ENCODE measurements at places on chromosomes 16 and 17.
A peak's percentile ranks its signal among the peaks of the same experiment; 100 is the strongest.

GRCh38 chr17:58641887-58642311, 49.9 kb downstream of the TEX14 start:
- peak; percentile 75 for DNase-seq

DNA sequence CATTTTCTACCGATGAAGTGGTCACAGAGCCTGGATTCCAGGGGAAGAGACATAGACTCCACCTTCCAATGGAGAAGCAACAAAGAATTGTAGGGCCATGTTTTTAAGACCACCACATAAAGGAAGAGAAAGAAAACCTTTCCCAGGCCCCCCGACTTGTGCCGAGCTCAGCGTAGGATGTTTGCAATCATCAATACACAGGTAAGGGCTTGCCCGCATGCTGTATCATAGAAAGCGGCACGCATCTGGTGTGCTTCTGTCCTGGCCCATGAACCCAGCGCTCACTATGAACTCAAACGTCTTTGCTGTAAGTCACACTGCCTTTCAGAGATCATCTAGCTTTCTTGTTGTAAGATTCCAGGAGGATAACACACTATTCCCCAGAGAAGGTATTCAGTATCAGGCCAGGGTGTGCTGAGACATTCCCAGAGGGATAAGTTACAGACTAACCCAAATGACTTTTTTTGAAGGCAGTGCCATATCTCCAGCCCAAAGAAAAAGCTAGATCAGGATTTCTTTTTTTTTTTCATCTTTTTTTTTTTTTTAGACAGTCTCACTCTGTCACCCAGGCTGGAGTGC, 79.5 kb upstream of the RPL38 start:
- DNase-seq = no peak

GRCh38 chr17:67696853-67697498, 20.8 kb upstream of the NOL11 start:
- DNase-seq = no peak

DNA sequence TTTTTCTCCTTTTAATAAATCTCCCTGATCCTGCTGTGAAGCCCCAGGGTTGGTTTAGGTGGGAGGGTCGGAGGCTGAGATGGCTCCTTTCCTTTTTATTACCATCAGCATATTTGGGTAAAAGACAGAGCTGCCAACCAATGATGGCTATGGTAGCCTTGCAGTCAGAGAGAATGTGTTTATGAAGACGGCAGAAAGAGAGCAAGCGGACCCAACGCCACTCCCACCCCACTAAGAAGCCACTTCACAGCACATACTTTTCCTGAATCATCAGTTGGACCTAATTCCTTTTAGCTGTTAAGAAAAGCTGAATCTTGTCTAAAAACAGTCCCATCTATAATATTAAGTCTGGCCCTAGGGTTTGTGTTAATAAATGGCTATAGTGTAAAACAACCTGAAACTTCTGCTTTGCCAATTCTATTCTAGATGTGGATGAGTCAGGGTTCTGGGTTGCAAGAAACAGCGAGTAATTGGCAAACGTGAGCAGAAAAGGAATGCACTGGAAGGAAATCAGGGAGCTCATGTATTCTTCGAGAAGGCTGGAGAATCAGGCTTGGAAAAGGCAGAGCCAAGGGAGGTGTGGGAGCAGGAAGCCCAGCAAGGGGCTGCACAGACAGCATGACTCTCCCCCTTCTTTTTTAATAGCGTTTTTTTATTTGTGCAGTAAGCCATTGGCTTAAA, 34.0 kb upstream of the PRKCA start:
- no peak for DNase-seq

DNA sequence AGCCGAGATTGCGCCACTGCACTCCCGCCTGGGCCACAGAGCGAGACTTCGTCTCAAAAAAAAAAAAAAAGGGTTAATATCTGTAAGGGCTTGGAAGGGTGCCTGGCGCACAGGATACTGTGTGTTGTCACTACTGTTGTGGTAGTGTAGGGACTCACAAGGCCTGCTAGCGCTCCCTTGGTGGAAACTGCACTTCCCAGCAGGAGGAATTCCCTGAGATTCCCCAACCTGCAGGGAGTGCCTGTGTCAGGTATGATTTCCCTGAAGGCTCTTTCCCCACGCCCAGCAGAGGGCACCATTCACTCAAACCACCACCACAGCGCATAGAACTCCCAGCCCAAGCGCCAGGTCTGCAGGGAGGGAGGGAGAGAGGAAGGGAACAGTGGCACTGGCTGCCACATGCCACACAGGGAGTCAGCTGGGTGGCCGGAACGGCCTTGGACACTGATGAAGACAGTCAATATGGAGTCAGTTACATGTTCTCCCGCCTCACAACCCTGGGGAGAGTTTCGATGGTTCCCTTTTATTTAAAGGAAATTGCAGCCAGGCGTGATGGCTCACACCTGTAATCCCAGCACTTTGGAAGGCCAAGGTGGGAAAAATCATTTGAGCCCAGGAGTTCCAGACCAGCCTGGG, 32.7 kb upstream of the CDH1 start:
- peak; percentile 48 for DNase-seq

DNA sequence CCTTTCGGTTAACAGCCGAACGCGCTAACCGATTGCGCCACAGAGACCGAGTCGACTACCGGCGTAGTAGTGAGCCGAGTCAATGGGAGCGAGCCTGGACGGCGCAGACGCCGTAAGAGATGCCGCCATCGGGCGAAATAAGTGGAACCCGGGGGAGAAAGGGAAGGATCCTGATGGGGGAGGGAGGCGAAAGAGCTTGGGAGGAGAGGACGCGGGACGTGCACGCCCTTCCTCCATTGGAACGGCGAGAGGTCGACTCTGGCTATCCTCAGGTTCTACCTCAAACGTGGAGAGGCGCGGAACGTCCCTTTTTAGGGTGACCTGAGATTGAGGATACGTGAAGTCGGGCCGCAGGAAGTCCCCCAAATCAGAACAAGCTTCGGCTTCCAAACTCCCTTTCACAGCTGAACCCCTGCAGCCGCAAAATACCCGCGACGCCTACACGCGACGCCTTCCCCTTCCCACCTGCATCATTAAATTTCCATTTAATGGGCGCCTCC, 683 bp upstream of the PSMB3 start:
- peak; percentile 72 for DNase-seq

GRCh38 chr17:7177954-7178477, 1.2 kb downstream of the ASGR1 start:
- DNase-seq = peak; percentile 45

DNA sequence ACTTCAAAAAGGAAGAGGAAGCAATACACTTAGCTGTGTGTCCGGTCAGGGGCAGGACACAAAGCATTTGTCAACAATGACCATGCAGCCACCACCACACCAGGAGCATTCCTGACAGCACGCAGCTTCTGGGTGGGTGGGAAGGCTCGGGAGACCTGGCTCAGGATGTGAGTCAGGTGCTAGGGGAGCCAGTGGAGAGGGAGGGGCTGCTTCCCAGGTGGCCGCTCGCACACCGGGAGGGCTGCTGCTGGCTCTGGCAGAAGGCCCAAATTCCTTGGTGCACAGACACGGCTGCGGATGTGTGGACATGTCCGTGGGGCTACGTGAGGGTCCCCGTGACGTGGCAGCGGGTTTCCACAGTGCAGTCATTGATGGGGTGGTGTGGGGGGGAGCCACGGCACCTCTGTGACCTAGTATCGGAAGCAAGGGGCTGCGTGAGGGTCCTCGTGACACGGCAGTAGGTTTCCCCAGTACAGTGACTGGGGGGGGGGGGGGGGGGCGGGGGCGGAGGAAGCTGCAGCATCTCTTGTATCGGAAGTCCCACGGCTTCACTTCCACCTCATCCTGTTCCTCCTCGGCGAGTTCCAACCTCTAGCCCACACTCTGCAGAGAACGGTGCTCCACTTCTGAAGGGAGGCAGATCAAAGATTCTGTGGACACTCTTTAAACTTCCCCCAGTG, 112.8 kb downstream of the ZNF778 start:
- DNase-seq = peak; percentile 98

DNA sequence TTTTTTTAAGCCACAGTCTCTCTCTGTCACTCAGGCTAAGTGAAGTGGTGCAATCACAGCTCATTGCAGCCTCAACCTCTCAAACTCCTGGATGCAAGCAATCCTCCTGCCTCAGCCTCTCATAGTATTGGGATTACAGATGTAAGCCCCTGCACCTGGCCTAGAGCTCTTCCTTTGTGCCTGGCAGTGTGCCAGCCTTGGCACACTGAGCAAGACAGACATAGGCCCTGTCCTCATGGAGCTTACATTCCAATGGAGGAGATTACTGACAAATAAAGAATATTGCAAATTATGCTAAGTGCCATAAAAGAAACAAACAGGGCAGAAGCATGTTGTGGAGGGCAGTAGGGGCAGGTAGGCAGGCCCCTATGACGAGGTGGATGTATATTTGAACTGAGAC, 920 bp upstream of the CNGB1 start:
- no peak for DNase-seq

DNA sequence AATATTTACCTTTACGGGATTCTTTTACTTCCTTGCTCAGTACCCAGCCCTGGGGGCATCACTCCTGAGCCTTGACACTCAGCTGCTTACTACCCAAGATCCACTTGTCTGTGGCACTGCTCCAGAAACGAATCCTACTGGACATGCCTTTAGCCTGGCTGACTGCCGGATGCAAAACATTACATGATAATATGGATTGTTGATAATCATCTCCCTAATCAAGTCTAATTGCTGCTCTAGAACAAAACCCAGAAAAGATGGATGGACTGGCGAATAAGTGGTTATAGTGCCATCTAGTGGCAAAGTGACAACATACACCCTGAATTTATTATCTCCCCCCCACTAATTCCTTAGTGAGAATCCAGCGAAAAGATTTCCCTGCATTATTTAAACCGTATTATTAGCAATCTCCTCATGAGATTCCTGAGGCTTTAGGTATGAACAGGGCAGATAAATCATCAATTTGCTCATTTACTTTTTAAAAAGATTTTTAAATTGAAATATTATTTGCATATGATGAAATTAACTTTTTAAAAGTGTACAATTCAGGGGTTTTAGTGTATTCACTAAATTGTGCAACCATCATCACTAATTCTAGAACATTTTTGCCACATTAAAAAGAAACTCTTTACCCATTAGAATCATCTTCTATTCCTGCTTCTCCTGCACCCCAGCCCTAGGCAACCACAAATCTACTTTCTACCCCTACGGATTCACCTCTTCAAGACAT, 61.6 kb downstream of the RGS9 start:
- DNase-seq = peak; percentile 84

- no peak for DNase-seq
These were observed 11.0 kb upstream of the MVD start for GRCh38 chr16:88673716-88674379.

All from kidney capillary endothelial cell (primary cell).